ENCODE measurements at places on chromosomes 16 and 17. TPM values are rescaled to one million over a fixed set of nuclear protein-coding genes. Genes with fewer than 3 reads are reported as not detected.
A peak's percentile ranks its signal among the peaks of the same experiment; 100 is the strongest.

GRCh38 chr17:41377546-41377945, 4.6 kb downstream of the KRT34 start:
- no peak for DNase-seq

GRCh38 chr17:80106176-80106575, 4.8 kb downstream of the GAA start:
- DNase-seq = no peak

GRCh38 chr16:68873635-68874471, 30.5 kb downstream of the TANGO6 start:
- DNase-seq = no peak

- DNase-seq = no peak
Observed at GRCh38 chr16:11480634-11481033, 106.1 kb downstream of the LITAF start.

DNA sequence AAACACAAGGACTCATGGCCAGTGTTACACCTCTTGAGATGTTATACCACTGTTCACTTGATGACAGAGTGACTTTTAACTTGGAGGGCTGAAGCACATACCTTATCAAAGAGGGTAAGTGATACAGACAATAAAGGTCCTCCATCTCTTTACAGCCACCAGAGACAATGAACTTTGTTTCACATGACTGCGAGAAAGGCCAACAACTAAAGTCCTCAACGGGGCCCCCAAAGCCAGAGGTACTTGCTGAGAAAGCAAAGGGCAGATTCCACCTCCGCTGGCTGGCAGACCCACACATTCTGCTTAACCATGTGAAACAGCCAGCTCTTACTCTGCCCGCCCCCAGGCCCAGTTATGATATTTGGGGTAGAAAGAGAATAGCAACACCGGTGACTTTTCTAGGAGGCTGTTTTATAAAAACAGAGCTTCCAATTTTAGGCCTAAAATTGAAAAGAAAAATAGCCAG, 21.4 kb downstream of the DCUN1D3 start:
- no peak for DNase-seq

DNA sequence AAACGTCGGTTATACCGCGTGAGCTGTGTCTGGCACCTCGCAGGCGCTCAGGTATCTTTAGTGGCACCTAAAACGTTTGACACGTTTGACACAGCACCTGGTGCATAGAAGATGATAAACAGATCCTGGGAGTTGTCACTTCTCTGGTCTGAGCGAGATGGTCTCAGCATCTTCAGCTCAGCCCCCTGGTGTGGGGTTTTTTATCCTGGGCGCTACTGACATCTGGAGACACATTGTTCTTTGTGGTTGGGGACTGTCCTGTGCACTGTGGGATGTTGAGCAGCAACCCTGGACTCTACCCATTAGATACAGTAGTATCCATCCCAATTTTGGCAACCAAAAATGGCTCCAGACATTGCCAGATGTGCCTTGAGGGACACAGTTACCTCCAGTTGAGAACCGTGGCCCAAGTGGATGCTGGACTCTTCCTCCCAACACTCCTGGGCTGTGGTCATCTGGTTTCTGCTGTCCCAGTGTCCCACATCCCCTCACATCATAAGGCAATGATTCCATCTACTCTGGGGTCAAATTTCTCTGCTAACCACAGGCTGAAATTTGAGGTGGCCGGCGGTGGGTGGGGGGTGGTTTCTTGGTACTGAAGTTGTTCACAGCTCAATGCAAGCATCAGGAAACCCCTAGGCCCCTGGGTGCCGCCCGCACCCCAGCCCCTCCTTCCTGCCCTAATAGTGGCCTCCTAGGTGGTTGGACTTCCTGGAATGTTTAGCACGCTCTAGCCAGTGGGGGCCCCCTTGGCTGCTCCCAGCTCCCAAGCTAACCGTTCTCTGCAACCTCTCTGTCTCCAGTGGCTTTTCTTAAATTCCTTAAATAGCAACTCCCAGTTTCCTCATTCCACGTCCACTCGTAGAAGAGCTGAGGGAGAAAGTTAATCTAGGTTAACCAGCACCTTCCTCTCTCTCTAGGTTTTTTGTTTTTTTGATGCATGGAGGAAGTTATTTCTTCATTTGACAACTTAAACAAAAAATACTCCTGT, 124.8 kb downstream of the ABCC1 start:
- DNase-seq = no peak

DNA sequence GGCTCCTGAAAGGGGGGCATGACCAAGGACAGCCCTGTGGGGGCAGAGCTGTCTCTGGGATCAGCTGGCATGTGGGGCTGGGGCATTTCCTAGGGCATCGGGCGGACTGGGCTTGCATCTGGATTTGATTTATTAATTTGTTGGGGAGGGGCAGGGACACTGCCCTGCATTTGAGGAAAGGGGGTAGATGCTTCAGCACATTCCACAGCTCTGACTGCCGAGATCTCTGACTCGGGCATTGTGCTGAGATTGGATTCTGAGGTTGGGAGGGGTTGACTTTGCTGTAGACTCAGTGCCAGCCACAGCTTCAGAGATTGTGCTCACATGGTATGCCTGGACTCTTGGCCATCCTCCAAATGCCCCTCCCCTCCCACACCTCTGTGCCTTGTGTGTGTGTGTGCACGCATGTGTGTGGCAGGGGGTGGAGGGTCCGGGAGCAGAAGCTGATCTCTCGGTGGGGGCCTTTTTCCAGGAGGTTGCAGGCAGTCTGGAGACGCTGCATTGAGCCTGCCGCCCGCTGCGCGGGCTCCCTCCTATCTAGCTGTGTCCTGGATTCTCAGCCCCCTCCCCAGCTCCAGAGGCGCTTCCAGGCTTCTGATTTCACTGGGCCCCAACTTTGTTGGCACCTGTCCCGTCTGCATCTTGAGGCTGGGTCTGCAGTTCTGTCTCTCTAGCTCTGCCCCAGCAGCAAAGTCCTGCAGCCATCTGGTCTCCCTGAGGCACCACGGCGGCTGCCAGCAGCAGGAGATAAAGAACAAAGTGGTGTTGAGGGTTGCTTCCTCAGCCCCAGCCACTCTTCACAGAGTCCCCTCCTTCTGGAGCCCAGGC, 14.9 kb downstream of the IGFBP4 start:
- no peak for DNase-seq

DNA sequence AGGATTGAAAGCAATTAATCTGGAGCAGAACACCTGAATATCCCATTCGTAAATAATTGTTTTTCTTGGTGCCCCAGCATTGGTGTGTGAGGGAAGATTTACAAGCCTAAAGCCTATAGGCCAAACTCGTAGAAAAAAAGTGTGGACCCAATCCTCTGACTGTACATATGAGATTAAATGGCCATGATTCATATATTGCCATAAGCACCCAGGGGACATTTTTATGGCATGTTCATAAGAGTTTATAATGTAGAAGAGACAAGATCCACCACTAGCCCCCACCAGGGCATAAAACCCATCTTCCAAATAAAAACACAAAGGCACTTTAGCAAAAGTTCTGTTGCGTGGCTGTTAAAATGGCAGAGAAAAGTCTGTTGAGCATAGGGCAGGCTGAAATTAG, 15.5 kb upstream of the SALL1 start:
- no peak for DNase-seq

CCDC182 gene
- not detected for total RNA-seq

DNA sequence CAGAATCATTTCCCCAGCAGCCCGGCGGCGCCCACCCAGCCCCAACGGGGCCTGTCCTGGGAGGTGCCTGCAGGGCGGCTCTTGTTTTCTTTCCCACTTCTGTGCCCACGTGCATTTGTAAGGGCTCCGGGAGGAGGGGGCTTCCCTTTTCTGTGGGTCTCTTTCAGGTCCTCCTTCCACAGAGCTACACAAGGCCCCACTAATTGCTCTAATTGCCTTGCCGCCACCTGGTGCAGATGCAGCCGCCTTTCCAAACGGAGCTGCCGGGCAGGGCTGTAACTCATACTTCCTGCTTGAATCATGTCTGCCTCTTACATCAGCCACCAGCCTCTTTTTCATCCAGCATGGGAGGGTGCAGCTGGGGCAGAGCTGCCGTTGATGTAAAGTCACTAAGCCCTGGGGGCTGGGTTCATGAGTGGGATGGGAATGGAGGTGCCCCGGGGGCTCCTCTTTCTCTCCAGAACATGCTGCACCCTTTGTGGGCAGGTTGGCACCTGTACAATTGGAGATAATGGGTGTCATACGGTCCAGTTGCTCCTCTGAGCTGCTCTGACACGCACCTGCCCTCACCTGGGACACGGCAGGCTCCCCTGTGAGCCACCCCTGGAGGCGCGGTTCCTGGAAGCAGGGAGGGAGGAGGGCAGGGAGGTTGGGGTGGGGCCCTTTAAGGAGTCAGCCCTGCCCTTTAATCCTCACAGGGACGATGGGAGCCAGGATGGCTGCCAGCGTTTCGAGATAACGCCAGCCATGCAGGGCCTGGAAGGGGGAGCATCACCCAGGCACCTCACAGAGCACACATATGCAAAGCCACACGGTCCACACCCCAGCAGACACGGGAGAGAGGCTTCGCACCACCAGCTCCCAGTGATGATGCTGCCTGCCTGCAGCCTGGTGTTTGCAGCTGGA, 41.1 kb upstream of the KLHDC4 start:
- peak; percentile 78 for DNase-seq

DNA sequence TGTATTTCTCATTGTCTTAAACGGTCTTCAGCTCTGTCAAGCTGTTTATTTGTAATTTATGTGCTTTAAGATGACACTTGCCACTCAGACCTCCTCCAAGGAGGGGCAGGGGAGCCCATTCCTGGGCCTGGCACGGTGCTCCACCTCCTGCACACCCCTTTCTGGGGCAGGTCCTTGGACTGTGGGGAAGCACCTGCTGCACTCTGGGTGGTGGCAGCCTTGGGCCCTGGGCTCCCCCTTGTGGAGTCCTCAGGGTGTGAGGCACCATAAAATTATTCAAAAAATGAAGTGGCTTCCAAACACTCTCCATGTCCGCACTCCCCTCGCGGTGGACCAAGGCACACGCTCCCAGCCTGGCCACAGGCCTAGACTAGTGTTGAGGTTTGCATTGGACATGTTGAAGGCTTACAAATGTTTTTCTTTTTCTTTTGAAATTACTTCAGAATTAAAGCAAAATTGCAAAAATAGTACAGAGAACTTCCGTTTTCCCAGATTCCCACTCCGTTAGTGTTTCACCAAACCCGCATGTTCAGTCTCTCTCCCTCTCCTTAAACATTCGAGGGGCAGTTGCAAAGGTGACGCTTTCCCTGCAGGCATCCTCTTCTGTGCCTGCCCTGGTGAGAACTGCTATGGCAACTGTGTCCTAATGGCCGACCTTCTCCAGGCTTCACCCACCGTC, 32.4 kb downstream of the FOXK2 start:
- peak; percentile 87 for DNase-seq

G6PC1 gene
- not detected for total RNA-seq

GRCh38 chr16:62010186-62010585, 26.1 kb downstream of the CDH8 start:
- DNase-seq = no peak

GRCh38 chr17:75272848-75273184, 1.8 kb upstream of the MIF4GD start:
- no peak for DNase-seq

DNA sequence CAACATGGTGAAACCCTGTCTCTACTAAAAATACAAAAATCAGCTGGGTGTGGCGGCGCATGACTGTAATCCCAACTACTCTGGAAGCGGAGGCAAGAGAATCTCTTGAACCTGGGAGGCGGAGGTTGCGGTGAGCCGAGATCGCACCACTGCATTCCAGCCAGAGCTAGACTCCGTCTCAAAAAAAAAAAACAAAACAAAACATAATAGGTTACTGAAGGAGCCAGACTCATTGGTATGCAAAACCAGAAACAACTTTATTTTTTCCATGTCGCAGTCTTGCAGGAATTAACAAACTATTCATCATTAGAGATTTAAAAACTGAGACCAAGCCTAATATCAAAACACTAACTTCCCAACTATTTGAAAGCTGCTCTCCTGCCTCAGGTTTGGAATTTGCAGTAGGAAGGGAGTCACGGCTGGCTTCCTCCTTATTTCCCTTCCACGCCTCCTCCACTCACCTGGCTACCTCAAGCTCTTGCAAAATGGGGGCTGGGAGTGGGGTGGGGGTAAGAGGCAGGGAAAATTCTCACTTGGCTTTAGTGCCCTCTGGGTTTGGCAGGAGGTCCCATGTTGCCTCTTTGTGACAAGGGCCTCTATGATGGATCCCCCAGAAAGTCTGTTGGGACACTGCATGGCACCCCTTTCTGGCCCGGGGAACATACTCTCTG, 34.1 kb upstream of the MYH10 start:
- no peak for DNase-seq

GRCh38 chr17:28643983-28644786, 773 bp downstream of the BLTP2 start:
- DNase-seq = no peak

IGF2BP1 gene
- total RNA-seq = not detected

SLC38A8 gene
- 3.1 TPM for total RNA-seq

SCIMP gene
- 1.0 TPM for total RNA-seq

DNA sequence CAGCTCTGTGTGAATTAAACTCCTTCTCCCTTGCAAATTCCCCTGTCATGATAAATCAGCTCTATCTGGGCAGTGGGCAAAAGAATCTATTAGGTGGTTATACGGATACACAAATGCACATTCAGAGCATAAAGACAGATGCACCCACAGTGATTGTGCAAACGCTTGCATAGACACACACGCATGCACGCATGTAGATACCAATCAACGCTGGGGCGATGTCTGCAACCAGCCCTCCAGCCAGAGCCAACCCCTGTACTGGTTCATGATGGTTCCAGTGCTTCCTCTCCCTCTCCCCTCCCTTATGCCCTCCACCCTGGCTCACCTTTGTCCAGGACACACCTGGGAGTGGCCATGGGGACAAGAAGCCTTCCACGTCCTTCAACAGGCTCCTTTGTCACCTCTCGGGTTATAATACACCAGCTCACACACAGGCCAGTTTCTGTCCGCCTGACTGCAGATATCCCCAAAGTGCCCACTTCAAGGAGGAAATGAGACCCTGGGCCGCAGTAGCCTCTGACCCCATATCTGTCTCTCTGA, 33.1 kb upstream of the SNN start:
- DNase-seq = no peak

KIAA0753 gene
- 5.1 TPM for total RNA-seq

DNA sequence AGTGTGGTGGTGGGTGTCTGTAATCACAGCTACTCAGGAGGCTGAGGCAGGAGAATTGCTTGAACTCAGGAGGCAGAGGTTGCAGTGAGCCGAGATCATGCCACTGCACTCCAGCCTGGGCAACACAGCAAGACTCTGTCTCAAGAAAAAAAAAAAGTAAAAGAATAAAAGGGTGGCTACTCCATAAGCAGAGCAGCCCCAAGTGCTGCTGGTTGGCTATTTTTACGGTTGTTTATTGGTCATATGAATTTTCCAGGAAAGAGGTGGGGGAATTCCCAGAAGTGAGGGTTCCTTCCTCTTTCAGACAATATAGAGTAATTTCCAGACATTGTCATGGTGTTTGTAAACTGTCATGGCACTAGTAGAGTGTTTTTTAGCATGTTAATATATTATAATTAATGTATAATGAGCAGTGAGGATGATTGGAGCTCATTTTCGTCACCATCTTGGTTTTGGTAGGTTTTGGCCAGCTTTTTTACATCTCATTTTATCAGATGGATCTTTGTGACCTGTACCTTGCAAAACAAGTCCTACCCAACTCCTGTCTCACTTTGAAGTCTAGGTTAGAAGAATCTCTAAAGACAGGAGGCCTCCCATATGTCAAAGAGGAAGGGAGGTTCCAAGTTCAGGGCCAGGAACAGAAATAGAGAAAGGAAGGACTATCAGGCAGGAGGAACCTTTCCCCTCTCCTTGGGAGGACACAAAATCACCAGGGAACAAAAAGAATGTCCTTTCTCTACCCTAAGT, 39.1 kb downstream of the HOXB1 start:
- no peak for DNase-seq

TPSAB1 gene
- total RNA-seq = 9.4 TPM

EMP2 gene
- total RNA-seq = 110 TPM

SGCA gene
- 151 TPM for total RNA-seq
